ENCODE measurements at places on chromosomes 1 and 21.
A peak's percentile ranks its signal among the peaks of the same experiment; 100 is the strongest.

- H3K4me3 ChIP-seq, result no peak overlapping the region
- H3K27ac ChIP-seq, result no peak overlapping the region
- no peaks in the 10 kb centered on the region for H3K4me1 ChIP-seq
Observed at GRCh38 chr1:156399355-156400125, 30.5 kb downstream of the RHBG start.

- no peaks in the 10 kb centered on the region for H3K27me3 ChIP-seq
- no peak overlapping the region for H3K27ac ChIP-seq
- no peak overlapping the region for H3K4me3 ChIP-seq
- no peaks in the 10 kb centered on the region for H3K4me1 ChIP-seq
- H3K36me3 ChIP-seq, result no peaks in the 10 kb centered on the region
Observed at GRCh38 chr1:236303675-236304074, 21.9 kb upstream of the ERO1B start.

DNA sequence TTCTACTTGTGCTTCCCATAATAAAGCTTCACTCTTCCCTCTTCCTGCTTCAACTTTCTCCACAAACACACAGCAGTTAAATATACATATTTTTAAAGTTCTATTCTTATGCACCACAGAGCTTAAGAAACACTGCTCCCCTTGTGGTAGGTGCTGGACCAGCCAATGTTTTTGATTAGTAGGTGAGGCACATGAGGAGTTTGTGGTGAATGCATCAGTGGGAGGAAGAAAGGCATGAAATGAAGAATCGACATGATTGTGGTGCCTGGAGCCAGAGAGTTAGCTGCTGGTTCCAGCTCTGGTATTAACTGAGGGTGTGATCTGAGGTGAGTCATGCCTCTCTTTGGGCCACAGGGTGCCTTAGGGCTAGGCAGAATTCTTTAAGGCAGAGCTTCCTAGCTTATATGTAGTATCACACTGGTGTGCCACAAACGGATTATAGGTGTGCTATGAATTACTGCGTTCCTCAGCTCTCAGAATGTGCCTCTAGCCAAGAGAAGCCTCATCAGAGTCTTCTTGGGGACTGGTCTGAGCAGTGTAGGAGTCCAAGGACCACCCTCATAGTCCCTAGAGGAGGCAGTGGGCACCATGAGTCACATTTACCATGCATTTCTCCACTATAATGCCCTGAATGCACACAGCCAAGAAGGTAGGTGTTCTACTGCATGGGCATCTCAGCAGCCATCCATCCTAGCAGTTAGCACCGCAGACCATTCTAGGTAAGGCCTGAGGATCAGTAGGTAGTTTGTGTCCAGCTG lies 97.4 kb upstream of the SGIP1 start:
- H3K27ac ChIP-seq, result no peak overlapping the region
- peaks cover 36% of the 10 kb centered on the region for H3K4me1 ChIP-seq
- DNase-seq, result peak; percentile 64
- peaks cover 6% of the 10 kb centered on the region for H3K36me3 ChIP-seq
- H3K27me3 ChIP-seq, result no peaks in the 10 kb centered on the region

- no peak overlapping the region for H3K27ac ChIP-seq
- no peaks in the 10 kb centered on the region for H3K4me1 ChIP-seq
- H3K4me3 ChIP-seq, result no peak overlapping the region
- peaks cover 13% of the 10 kb centered on the region for H3K27me3 ChIP-seq
- no peaks in the 10 kb centered on the region for H3K36me3 ChIP-seq
- DNase-seq, result no peak
Observed at GRCh38 chr1:208179263-208179816, 64.8 kb downstream of the PLXNA2 start.

- DNase-seq, result no peak
- H3K36me3 ChIP-seq, result peaks cover 10% of the 10 kb centered on the region
- H3K27me3 ChIP-seq, result no peaks in the 10 kb centered on the region
- H3K27ac ChIP-seq, result peak overlapping the region; percentile 84
Observed at GRCh38 chr1:42786097-42786496, 1.3 kb downstream of the TMEM269 start.

GRCh38 chr1:44650159-44650831 lies 24.0 kb downstream of the TMEM53 start:
- H3K4me3 ChIP-seq, result no peak overlapping the region
- DNase-seq, result no peak
- H3K27ac ChIP-seq, result no peak overlapping the region
- no peaks in the 10 kb centered on the region for H3K27me3 ChIP-seq
- no peaks in the 10 kb centered on the region for H3K4me1 ChIP-seq
- peaks cover 27% of the 10 kb centered on the region for H3K36me3 ChIP-seq

DNA sequence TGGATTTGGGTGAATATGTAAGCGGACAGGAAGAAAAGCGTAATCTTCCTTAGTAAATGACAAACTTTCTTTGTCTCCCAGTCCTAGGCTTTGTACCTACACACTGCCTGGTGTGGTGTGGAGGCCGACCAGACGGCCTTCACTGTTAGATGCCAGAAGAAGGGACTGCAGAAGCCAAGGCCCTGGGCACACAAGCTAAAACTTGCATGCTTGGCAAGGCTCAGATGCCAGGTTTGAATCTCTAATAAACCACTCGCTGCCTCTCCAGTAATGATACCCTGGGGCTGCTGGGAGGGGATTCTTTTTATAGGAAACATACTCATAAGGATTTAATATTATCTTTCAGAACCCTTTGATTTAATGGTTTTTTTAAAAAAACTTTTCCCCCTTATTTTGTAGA lies 263.8 kb downstream of the PTPRC start:
- no peak overlapping the region for H3K27ac ChIP-seq
- peaks cover 64% of the 10 kb centered on the region for H3K36me3 ChIP-seq

GRCh38 chr21:15367061-15367626 lies 302.3 kb upstream of the NRIP1 start:
- no peaks in the 10 kb centered on the region for H3K27me3 ChIP-seq
- no peak overlapping the region for H3K27ac ChIP-seq
- no peaks in the 10 kb centered on the region for H3K4me1 ChIP-seq
- no peak overlapping the region for H3K4me3 ChIP-seq
- no peak for DNase-seq

DNA sequence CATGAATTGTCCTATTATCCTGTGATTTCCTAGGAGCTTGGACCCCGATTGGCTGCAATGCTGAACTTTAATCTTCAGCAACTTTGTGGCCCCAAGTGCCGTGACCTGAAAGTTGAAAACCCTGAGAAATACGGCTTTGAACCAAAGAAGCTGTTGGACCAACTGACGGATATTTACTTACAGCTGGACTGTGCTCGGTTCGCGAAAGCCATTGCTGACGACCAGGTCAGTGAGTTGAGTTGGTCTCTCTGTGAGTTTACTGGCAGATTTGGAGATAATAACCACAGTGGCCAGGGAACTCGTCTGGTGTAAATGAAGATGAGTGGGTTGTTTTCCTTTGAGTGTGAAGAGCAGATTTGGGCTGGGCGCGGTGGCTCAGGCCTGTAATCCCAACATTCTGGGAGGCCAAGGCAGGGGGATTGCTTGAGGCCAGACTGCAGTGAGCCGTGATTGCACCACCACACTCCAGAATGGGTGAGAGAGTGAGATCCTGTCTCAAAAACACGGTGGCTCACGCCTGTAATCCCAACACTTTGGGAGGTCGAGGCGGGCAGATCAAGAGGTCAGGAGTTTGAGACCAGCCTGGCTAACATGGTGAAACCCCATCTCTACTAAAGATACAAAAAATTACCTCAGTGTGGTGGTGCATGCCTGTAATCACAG lies 39.1 kb upstream of the KIF1B start:
- H3K4me1 ChIP-seq, result peaks cover 55% of the 10 kb centered on the region
- DNase-seq, result no peak
- H3K4me3 ChIP-seq, result peak overlapping the region; percentile 18
- H3K36me3 ChIP-seq, result peaks cover 65% of the 10 kb centered on the region
- peak overlapping the region; percentile 92 for H3K27ac ChIP-seq

- H3K4me3 ChIP-seq, result no peak overlapping the region
- H3K27ac ChIP-seq, result no peak overlapping the region
- no peak for DNase-seq
- H3K27me3 ChIP-seq, result no peaks in the 10 kb centered on the region
Observed at GRCh38 chr1:16449065-16449464, 8.5 kb downstream of the NECAP2 start.

DNA sequence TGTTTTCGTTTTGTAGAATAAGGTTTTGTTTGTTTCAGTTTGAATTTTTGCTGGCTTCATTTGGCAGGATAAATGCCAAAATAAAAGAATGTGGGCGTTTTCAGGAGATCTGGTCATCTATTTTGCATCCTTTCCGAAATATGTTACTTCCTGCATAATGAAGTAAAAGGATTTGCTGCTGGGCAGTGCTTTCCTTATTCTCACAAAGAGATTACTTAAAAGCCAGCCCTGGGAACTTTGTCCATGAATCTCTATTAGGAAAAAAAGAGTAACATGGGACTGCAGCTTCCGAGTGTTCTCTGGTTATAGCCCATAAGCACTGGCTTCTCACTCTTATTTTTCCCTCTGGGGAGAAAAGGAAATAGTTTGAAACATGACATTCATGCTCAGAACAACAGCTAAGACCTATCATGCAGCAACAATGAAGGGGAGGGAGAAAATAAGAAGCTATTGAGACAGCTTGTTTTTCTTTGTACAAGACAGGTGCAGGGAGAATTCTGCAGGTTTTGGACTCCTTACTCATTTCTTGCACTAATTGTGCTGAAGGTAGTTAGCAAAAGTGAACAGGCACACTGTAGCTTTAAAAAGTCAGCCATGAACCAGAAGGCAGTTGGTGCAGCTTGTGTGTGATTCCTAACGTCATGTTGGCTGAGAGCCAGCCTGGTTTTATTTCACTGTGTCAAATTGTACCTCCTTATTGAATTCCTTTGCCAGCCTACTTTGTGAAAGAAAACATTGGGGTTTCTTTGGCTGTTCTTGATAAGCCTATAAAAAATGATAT lies at the start of gene SAMD13:
Gene SAMD13, plus strand, starts transcription at position 705 of the 781 bp plus-strand sequence. CDS start 1,527 bp downstream, outside the sequence.
- H3K36me3 ChIP-seq, result no peaks in the 10 kb centered on the region
- H3K4me3 ChIP-seq, result peak within 1 kb of the TSS; percentile 73
- peaks cover 44% of the 10 kb centered on the region for H3K4me1 ChIP-seq
- H3K27me3 ChIP-seq, result peaks cover 2% of the 10 kb centered on the region

Measured in activated CD8-positive, alpha-beta T cell treated with anti-CD3 and anti-CD28 coated beads, Interleukin-2, amount 10 ng/mL, durations not matched to agents 7 days and 5 days (primary cell).